ENCODE measurements at places on chromosomes 1 and 21.

DNA sequence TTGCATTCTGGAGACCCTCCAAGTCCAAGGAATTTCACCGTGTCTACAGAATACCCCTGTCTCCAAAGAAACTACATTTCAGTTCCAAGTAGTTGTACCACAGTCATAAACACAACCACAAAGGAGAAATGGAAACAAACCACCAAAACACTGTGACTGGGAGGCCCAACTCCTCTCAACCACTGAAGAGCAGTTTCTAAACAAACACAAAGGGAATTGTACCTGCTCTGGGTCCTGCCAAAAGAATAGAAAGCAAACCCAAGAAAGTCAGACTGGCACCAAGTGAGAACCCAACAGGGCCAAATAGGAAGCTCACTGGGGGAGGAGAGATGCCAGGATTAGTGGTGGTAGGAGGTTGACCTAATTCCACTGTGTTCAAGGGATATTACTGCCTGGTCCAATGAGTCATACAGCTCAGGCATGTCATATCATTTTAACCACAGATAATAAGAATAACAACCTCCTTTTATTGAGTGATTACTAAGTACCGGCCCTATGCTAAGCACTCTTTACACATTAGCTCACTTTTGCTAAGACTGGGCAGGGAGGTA, 123.9 kb upstream of the PPP2R5A start:
- no peak for DNase-seq

DNA sequence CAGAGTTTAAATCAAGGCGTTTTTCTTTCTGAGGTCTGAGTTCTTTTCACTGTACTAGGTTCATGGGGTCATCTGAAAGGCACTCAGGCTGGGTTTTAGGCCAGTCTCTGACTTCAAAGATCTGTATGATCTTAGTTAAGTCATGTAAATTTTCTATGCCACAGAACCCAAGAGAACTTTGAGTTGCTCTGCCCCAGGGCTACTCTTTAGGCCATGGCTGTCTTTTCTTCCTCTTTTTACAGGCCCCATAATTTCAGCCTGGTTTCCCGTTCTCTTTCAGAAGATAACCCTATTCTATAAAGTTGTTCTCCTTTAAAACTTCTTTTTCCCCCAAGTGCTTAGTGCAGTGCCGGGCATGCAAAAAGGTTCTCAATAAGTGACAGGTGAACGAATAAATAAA, 26.1 kb downstream of the METTL13 start:
- no peak for DNase-seq

GRCh38 chr21:21137986-21138385, 139.8 kb downstream of the NCAM2 start:
- DNase-seq = no peak

DNA sequence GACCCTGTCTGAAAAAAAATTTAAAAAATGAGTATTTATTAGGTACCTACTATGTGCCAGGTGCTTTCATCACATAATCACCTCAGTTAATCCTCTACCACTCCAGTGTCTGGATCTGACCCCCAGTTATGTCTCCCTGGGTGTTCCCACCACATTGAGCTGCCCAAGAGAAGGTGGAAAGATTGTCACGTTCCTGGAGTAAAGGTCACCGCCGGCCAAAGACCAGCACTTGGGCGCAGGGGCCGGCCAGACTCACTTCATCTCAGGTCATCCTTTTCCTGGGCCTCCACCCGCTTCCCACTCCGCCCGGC, 714 bp downstream of the PYCR2 start:
- no peak for DNase-seq

GRCh38 chr1:52530563-52531144, 22.2 kb downstream of the TUT4 start:
- no peak for DNase-seq

GRCh38 chr1:193192586-193192985, 6.2 kb upstream of the B3GALT2 start:
- DNase-seq = no peak

- DNase-seq = no peak
Observed at GRCh38 chr1:54051933-54052430, 1.0 kb downstream of the TMEM59 start.

DNA sequence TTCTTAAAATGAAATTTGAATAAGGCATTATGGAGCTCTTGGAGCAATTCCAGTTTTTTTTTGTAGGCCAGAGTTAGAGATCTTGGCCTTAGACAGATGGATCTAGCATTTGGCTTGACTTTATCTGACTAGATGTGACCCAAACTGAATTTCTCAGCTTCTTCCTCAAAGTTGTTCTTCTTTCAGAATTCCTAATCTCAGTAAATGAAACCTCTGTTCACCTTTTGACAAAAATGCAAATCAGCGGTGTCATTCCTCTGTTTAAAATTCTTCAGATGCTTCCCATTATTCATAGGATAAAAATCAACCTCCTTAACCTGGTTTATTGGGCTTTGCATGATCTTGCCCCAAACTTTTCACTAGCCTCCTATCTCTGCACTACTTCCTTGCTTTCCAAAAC, 177.6 kb downstream of the RASAL2 start:
- no peak for DNase-seq

GRCh38 chr21:37688952-37689659, 227.2 kb downstream of the KCNJ6 start:
- no peak for DNase-seq

DNA sequence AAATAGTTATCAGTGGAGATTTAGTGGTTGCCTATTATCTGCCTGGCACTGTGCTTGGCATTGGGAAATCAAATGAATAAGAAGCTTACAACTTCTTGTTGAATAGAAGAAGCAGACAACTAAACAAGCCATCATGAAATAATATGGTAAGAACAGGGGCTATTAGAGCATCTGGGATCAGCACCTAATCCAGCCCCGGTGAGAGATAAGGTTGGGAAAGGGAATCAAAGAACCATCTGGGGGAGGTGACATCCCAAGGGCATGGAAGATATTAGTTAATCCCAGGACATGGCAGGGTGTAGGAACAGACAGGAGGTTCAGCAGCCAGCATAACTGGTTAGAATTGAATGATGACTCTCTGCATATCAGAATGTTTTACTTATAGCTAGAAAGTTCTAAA, 36.3 kb upstream of the SUCO start:
- DNase-seq = no peak

GRCh38 chr1:24644100-24644384, 940 bp downstream of the SRRM1 start:
- no peak for DNase-seq

DNA sequence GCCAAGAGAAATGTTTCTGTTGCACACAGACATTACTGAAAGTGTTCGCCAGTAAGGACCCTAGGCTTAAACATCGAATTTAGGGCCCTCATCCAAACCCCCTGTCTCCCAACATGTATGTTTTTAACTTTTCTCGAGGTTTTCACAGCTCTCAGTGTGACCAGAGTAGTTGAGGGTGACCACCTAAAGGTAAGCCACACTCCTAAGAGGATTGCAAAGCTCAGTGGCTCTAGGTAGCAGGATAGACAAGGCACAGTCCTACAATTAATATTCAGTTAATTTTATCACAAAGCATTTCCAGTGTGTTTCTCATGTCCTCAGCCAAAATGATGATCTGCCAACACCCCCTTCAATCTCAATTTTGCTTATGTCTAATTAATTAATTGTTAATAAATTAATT, 695 bp upstream of the ALG14 start:
- DNase-seq = no peak

- no peak for DNase-seq
Observed at GRCh38 chr21:16418642-16419041, 688.9 kb downstream of the USP25 start.

DNA sequence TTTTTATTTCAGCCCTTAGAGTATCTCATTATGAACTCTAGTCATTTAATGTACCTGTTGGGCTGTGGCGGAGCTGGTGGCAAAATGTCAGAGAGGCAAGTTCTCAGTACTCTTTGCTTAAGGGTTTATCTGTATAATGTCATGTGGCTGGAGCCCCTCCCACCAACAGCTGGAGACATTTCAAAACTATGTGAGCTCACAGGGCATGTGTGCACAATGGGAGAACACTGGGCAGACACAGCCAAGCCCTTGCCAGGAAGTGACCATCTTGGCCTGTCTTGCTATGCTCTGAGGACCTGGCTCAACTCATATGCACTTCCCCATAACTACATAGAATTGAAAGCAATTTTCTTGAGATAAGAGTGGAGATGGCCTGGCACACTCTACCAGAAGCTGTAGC, 296.4 kb downstream of the PTPRU start:
- DNase-seq = no peak

DNA sequence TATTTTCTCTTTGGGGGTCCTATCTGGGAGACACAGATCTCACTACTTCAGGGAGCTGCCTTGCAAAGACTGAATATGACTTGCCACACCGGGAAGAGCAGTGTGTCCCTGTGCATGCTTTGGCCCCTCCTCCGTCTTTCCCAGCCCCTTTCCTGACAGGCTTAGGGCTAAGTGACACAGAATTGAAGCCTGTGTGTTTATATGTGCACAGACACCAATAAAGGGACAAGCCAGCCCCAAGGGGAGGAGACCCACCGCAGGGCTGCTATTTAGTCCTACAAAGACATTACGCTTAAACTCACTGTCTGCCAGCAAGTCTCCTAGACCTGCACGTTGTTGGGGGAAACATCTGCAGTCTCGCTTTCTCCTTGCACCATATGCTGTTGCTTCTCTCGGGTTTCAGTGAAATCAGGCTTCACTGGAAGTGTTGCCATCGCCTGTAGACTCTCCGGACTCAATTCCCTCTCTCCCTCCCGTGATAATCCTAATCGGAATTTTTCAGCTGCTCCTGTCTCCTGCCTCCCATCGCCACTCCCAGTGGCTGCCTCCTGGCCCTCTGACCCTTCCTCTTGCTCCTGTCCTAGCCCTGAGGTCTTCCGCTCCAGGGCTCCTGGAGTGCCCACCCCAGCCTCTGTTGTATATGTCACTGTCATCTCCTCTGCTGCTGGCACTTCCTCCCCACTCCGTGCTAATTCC, 58.5 kb upstream of the LRRC53 start:
- DNase-seq = no peak

- no peak for DNase-seq
Observed at GRCh38 chr1:66258404-66259105, 275.4 kb upstream of the SGIP1 start.

DNA sequence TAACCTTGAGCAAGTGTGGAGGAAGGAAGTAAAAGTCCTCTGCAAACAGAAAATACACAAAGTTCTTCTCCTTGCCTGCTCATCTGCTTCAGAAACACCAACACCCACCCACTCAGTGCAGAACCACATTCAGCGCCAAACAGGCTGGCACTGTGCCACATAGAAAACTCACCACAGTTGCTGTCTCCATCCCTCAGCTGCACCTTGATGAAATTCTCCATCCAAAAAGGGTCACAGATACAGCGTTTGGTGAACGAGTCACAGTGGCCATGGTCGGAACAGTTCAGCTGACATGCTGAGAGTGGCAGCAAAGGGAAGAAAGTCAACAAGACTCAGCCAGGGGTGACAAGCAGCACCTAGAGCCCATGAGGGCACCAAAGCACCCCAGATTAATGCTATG, 114.5 kb downstream of the KIAA0319L start:
- peak; percentile 38 for DNase-seq

DNA sequence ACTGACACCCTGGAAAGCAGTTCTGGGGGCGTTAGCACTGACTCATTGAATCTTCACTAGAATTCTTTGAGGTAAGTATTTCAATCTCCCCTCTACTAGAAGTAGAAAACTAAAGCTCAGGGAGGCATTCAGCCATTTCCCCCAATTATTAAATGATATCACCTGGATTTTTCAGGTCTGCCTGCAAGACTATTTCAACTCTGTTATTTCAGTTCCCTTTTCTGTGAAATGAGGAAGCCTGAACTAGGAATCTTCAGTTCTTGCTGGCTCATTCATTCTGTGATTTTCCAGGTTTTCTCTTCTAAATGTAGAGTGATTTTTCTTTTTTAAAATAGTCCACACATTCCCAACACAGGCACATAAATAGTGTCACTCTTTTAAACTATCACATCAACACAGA, 337.0 kb upstream of the NR5A2 start:
- no peak for DNase-seq

DNA sequence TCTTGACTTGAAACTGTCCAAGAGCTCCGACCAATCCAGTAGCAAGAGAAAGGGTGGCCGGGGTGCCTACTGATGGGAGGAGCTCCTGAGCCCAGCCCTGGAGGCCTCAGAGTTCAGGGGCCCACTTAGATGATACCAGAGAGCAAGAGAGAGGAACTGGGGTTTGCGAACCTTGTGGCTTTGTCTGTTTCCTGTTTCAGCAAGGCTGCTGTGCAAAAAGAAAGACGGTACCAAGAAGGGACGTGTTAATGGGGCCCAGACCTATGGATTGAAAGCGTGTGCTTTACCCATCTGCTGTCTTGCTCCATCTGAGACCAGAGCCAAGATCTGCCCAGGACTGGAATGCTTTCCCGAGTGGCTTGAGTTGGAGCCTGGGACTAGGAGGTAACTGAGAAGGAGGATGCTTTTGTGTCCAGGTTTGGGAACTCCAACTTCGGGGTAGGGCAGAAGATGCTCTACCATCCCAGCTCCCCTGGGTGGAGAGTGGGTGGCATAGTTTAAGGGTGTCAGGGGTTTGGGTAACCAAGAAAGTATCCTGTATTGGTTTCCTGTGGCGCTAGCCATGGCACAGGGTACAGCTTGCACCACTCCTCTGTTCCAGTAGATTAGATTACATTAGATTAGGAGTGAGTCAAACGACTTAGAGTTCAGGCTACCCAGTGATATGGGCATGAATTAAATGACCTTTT, at the start of gene TRAF3IP3:
TSS of gene TRAF3IP3 (plus strand) at position 128 of the 689 bp plus-strand sequence. CDS start 3,987 bp downstream, outside the sequence.
- DNase-seq = peak; percentile 33

DNA sequence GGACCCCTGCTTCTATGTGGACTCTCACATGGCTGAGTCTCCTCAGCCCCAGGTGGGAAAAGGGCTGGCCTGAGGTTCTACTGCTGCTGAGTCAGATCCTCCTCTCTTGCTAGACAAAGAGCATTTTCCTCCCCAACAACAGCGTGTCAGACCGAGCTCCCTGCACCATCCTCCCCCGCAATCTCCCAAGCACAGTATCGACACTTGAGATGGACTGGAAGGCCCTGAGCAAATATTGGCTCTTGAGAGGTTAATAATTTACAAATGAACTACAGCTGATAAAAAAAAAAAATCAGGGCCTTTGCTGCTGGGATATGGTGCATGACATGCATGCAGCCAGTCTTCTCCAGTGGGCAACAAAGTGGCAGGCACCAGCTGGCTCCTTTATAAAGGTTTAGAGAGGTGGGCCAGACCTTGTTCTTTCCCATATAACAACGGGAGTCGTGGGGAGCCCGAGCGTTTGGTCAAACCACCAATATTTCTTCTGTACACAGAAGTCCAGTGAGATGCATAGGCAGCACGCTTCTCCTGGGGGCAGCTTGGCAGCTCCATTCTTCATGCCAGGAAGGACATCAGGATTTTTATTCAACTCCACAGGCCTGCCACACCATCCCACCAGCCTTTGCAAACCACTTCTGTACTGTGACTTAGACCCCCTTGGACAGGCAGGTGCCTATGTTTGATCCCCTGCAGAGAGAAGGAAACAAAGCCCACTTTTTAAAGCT, 55.4 kb upstream of the CAMK1G start:
- DNase-seq = no peak

DNA sequence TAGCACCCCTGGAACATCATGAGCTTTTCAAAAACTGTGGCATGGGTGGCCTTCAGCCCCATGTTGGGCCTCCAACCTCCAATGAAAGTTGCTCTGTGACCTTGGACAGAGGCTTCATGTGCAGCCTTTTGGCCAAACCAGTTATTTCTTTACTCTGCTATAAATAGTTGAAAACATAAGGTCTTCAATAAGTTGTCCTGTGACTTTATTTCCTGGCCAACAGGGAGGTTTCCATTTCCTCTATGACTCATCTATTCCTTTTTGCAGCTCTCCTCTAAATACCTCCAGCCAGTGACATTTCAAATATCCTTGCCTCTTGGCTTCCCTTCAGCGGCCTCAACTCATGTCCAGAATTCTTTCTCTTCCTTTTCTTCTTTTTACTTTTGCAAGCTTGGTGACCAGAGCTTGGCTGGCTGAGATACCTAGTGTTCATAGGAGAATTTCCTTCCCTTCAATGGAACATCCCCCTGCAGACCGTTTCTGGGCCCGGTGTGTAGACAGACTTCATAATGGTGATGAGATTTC, 22.7 kb upstream of the TRIM67 start:
- no peak for DNase-seq
